ENCODE measurements at places on chromosomes 12 and 14. TPM values are rescaled to one million over a fixed set of nuclear protein-coding genes. Genes with fewer than 3 reads are reported as not detected.

RARG gene
- 29.8 TPM for total RNA-seq

DNA sequence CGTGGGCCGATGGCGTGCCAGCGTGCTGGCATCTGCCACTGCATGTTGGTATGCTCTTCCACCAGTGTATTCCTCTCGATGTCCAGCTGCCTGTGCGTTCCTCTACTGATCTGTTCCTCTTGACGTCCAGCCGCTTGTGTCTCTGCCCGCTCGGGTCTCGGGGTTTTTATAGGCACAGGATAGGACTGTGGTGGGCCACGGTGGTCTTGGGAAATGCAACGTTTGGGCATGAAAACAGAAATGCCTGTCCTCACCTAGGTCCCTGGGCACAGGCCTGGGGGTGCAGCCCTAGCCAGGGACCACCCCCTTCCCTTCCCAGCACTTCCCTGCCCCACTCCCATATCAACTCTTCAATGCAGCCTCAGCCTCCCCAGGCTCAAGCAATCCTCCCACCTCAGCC lies 10.3 kb upstream of the GALNT6 start:
- H3K27ac ChIP-seq, result no peak overlapping the region
- no peak for DNase-seq
- no peak overlapping the region for H3K4me3 ChIP-seq
- H3K4me1 ChIP-seq, result no peaks in the 10 kb centered on the region
- no peaks in the 10 kb centered on the region for H3K36me3 ChIP-seq

- no peak for DNase-seq
- no peaks in the 10 kb centered on the region for H3K36me3 ChIP-seq
- H3K4me3 ChIP-seq, result no peak overlapping the region
- H3K4me1 ChIP-seq, result no peaks in the 10 kb centered on the region
Observed at GRCh38 chr14:89625731-89626232, 208.7 kb upstream of the FOXN3 start.

DNA sequence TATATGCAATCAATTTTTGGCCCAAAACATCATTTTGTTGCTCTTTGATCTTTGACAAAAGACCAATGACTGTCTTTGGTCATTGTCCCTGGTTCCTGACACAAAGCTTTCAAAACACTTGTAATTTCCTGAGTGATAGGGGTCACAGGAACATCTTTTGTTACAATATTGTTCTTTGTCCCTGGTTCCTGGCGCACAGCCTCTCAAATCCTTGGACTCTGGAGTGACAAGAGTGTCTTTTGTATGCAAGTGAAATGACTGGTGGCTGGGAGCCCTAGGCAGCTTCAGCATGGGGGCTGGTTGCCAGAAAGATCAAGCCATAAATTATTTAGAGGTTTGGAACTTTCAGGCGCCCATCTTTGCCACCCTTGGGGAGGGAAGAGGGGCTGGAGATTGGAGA lies 53.9 kb downstream of the DNAH10 start:
- no peaks in the 10 kb centered on the region for H3K36me3 ChIP-seq
- H3K27ac ChIP-seq, result no peak overlapping the region
- H3K27me3 ChIP-seq, result no peaks in the 10 kb centered on the region
- H3K4me1 ChIP-seq, result no peaks in the 10 kb centered on the region

DNA sequence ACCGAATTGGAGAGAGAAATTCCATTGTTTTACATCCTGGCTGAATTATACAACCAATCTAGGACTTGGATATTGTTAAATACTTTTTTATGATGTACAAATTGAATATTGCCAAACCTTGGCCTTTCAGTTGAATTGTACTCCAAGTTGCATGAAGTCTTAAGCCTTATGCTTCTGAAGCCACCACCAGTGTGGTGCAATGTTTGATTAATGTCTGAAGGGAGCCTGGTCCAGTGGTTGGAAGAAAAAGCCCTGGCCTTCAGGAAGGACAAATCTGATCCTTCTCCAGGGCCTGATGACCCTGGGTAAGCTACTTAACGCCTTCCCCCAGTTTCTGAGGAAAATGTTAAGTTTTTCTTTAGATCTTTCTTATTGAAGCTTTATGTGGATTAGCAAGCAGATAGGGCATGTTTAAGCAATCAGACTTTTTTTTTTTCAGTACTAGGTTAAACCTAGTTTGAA lies 72.0 kb downstream of the PAPOLA start:
- no peaks in the 10 kb centered on the region for H3K27me3 ChIP-seq
- H3K36me3 ChIP-seq, result peaks cover 7% of the 10 kb centered on the region
- no peaks in the 10 kb centered on the region for H3K4me1 ChIP-seq
- DNase-seq, result no peak

DNA sequence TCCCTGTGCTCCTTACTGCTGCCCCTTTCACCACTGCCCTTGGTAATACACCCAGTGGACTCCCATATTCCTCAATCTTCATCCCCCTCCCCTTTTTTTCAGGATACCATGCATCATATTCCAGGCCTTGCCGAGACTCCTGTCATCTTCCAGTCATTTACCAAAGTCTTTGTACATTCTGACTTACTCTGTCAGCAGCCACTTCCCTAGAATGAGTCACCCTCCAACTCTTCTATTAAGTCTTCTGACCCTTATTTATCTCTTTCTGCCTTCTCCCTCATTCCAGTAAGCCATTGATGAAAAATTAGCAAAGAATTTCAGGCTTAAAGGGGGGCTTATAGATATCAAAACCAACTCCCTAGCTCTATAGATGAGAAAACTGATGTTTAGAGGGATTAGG lies 128.0 kb downstream of the STXBP6 start:
- no peak overlapping the region for H3K27ac ChIP-seq
- H3K4me3 ChIP-seq, result no peak overlapping the region
- no peaks in the 10 kb centered on the region for H3K4me1 ChIP-seq
- no peaks in the 10 kb centered on the region for H3K36me3 ChIP-seq
- no peaks in the 10 kb centered on the region for H3K27me3 ChIP-seq
- no peak for DNase-seq

DNA sequence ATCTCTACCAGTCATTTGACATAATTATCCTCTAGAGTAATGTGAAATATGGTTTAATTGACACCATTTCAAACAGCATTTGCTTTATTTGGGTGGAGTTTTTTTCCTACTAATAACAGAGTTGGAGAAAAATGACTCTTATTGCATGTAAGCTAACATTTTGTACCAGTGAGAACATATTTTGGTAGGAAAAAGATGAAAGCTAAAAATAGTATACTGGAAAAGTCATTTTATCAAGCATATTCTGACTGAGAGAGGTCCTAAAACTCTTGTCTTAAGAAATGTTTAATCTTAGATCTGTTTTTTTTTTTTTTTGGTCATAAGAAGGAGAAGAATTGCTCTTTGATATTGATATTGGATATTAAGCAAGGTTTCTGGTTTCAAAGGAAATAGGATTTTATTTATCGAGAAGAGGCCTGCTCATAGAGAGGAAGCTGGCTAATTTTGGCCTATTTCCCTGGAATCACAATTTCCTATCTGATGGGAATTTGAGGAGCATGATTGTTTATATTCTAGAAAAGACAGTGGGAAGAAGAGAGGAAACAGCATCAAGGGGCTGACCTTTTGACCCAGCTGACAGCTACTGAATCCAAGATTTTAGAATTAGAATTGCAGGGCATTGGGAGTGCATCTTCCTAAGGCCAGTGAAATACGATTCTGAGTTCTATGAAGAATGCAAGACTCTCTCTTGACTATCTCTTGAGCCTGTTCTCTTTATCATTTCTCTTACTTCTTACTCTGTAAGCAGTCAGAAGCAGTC lies 19.4 kb downstream of the OTOGL start:
- H3K4me1 ChIP-seq, result peaks cover 17% of the 10 kb centered on the region
- H3K4me3 ChIP-seq, result no peak overlapping the region
- no peaks in the 10 kb centered on the region for H3K36me3 ChIP-seq
- H3K27me3 ChIP-seq, result no peaks in the 10 kb centered on the region
- DNase-seq, result no peak

GRCh38 chr14:75318353-75318752 lies 39.7 kb downstream of the FOS start:
- no peak overlapping the region for H3K27ac ChIP-seq
- DNase-seq, result no peak
- no peaks in the 10 kb centered on the region for H3K36me3 ChIP-seq
- no peaks in the 10 kb centered on the region for H3K27me3 ChIP-seq

DNA sequence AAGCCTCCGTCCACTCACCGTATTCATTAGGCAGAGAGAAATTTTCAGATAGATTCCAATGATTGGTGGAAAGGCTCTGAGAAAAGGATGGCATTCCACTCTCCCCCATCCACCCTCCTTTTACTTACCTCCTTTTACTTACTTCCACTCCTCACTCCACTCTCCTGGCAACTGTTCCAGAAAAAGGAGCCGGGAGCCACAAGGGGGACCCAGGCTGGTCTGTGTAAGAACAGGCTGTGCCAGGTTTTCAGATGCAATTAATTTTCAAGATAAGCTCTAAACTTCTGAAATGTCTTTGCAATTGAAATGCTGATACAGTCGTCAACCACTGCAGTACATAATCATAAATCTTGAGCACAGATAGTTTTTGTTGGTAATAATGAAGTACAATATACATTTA lies 248.8 kb downstream of the ANO6 start:
- H3K27me3 ChIP-seq, result no peaks in the 10 kb centered on the region
- no peak overlapping the region for H3K4me3 ChIP-seq
- no peaks in the 10 kb centered on the region for H3K36me3 ChIP-seq

DNA sequence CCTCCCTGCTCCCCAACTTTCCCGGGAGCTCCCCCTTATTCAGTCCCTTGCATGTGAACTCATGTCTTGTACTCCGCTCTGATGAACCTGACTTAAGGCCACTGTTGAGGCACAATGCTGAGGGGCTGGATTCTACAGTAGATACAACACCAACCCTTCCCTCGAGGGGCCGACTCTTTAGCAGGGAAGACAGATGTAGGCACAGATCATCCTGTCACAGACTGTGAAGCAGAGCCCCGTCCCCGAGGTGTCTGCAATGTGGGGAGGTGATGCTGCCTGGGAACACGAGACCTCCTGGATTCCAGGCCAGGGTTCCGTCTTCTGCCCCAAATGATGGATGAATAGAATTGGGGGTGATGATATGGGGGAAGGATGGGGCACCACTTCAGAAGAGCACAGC lies 175.1 kb downstream of the CHST11 start:
- H3K27ac ChIP-seq, result no peak overlapping the region
- H3K36me3 ChIP-seq, result no peaks in the 10 kb centered on the region

GRCh38 chr12:78121969-78122610 lies 291.4 kb downstream of the NAV3 start:
- no peaks in the 10 kb centered on the region for H3K4me1 ChIP-seq
- H3K27me3 ChIP-seq, result no peaks in the 10 kb centered on the region
- no peaks in the 10 kb centered on the region for H3K36me3 ChIP-seq
- no peak for DNase-seq
- H3K27ac ChIP-seq, result no peak overlapping the region

DNA sequence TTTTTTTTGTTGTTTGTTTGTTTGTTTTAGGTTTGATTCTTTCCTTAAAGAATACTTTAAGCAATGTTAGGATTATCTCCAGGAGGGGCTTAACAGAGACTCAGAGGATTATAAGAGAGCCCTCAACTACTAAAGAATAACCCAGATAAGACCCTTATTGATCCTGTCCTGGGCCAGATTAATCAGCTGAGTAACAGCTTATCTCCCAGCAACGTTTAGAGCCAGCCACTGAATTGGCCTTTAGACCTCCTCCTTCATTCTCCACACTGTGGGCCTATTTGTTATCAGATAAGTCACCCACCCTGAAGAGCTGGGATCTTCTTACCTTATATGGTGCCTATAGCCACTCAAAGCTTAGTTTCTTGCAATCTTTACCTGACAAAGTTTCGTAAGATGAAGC lies 71.1 kb downstream of the FIGNL2 start:
- no peaks in the 10 kb centered on the region for H3K36me3 ChIP-seq
- DNase-seq, result no peak
- no peaks in the 10 kb centered on the region for H3K4me1 ChIP-seq
- H3K4me3 ChIP-seq, result no peak overlapping the region
- no peaks in the 10 kb centered on the region for H3K27me3 ChIP-seq
- H3K27ac ChIP-seq, result no peak overlapping the region

DNA sequence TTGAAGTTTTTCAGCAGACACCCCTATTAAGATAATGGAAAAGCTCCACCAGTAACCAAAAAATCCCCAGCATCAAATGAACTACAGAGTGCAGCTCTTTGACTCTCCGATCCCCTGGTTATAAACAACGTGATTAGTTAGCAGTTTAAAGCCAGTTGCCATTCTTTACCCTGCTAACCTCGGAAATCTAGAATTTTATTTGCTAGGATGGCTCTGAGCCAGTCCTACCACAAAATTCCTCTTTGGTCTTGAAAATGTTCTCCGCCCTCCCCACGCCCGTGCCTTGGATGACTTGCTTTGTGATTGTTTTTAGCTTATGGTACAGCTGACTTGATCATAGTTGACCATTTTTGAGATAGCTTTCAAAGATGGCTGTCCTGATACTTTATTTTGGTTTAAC lies 1.2 kb downstream of the KLHDC2 start:
- no peaks in the 10 kb centered on the region for H3K27me3 ChIP-seq
- no peak for DNase-seq
- H3K4me3 ChIP-seq, result peak overlapping the region; percentile 94
- no peaks in the 10 kb centered on the region for H3K4me1 ChIP-seq

DNA sequence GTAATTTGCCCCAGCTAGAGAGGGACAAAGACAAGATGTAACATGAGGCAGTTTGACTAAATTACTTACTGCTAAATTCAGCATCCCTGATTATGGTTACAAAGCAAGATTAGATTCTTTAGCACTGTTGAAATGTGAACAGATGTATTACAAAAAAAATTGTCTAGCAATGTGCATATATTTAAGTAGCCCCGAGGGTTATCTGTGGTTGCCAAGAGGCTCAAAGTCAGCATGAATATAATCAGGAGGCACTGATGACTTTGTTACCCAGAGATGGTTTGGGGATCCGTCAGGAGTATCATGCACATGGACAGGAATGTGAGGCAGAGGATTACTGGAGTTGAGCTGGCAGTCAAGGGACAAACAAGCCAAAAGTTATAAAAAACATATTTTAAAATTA lies 356.9 kb upstream of the CCDC196 start:
- no peaks in the 10 kb centered on the region for H3K27me3 ChIP-seq
- no peaks in the 10 kb centered on the region for H3K36me3 ChIP-seq
- H3K4me1 ChIP-seq, result no peaks in the 10 kb centered on the region
- no peak overlapping the region for H3K4me3 ChIP-seq
- no peak overlapping the region for H3K27ac ChIP-seq

- peak overlapping the region; percentile 76 for H3K27ac ChIP-seq
- no peaks in the 10 kb centered on the region for H3K27me3 ChIP-seq
- no peak overlapping the region for H3K4me3 ChIP-seq
- H3K36me3 ChIP-seq, result no peaks in the 10 kb centered on the region
- DNase-seq, result no peak
Observed at GRCh38 chr14:59292921-59293534, 104.6 kb downstream of the DAAM1 start.

CAPS2 gene
- total RNA-seq, result 11.0 TPM

Measured in ascending aorta (tissue), 2 donors.